ENCODE measurements at places on chromosomes 2 and 18. TPM values are rescaled to one million over a fixed set of nuclear protein-coding genes. Genes with fewer than 3 reads are reported as not detected.

Gene PLGLB2
- 1.8 TPM for total RNA-seq

Gene CIB4
- total RNA-seq, result not detected

Gene GAL3ST2
- total RNA-seq, result not detected

Gene SMAD7
- 63.4 TPM for total RNA-seq

Gene SERPINB8
- total RNA-seq, result 15.4 TPM

Gene SLC4A5
- 4.2 TPM for total RNA-seq

Gene HOXD11
- not detected for total RNA-seq

Gene CCDC148
- total RNA-seq, result 2.8 TPM
